ENCODE measurements at places on chromosomes 3 and 15.

DNA sequence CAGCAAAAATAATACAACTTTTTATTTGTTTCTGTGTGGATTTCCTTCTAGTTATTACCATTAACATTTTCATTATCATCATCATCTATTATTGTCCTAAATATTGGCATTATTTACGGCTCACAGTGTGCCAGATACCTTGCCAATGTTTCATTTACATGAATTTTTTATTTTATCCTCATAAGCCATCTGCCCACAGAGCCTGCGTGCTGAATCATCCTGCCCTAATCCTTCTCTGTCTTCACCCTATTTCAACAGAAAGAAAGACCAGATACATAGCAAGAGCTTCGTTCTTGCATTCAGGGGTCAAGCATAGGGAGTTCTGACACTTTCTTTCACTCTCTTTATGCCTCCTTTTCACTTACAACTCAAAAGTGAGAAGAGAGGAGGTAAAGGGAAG is 82.0 kb downstream of the KCNMB2 start:
- no peak for DNase-seq

- DNase-seq: no peak
Measured at GRCh38 chr15:79724312-79724711, 172.5 kb downstream of the MTHFS start.

GRCh38 chr3:101065962-101066361 is 72.7 kb upstream of the ABI3BP start:
- DNase-seq: no peak

DNA sequence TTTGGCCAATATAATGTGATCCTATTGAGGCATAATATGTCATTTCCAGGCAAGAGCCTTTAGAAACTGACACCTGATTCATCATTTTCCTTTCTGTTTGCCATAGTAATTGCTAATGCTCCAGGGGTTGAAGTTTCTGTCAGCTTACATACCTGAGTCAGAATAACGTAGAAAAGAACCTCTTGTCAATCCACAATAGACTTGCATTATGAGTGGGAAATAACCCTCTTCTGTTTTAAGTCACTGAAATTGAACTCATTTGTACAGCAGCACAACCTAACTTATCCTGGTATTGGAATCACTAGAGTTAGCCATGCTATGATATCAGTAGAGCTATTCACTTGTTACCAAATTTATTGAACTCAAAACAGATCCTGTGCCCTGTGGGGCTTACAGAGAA is 101.7 kb upstream of the TP63 start:
- no peak for DNase-seq

DNA sequence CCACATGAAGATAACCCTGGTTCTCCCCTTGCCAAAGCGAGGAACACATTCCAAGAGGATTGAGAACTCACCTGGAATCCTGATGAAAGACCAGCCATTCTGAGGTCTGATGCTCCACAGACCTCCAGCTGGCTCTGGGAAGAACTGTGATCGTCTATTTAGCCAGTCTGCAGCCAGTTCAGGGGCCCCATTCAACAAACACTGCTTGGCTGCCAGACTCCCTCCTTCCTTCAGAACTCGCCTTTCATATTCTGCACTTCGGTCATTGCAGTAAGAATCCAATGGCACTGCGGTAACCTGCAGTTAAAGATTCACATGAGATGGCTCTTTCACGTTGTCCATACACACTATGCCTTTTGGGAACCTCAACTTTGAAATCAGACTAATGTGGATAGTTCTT is 67.6 kb downstream of the CHAC1 start:
- DNase-seq: no peak

- DNase-seq: no peak
Measured at GRCh38 chr3:173690542-173691180, 293.1 kb downstream of the NLGN1 start.

DNA sequence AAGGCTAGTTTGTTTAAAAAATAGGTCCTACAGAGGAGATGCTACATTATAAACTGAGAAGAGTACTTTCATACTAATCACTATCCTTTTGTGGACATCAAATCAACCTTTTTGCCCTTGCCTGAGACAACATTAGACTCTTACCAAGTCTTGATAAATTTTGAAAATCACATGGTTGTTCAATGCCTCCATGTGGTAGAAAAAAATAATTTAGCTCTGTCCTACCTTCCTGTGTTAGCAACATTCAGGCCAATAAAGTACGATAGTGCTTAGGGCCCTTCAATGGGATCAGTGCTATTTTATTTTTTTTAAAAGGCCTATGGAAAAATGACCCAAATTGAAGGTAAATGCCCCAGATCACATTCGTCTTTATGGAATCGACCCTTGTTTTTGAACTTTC is 5.0 kb upstream of the UBE2E1 start:
- no peak for DNase-seq

DNA sequence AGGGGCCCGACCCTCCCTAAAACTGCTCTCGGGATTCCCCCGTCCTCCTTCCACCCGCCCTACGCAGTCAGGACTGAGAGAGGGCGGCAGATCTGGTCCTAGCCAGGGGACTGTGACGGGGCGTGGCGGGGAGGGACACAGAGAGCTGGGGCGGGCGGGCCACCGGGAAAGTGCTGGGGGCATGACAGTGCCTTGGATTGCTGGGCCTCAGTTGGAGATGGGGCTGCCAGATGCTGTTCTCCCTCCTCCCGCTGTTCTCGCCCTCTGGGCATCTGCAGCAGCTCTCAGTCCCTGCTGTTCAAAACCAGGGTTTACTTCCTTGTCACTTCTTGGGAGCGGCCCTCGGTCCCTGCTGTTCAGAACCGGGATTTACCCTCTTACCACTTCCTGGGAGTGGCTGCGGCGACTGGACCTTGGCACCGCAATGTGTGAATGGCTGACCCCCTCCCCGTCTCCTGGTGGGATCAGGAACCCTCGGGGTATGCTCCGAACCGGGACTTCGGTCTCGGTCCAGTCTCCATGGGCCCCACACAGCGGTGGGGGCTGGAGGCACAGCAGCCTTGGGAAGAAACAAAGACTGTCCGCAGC is 1.8 kb upstream of the RPP25 start:
- no peak for DNase-seq

GRCh38 chr3:47622671-47623461 is 44.2 kb upstream of the CSPG5 start:
- no peak for DNase-seq

GRCh38 chr15:39321977-39322376 is 258.9 kb upstream of the THBS1 start:
- DNase-seq: no peak

DNA sequence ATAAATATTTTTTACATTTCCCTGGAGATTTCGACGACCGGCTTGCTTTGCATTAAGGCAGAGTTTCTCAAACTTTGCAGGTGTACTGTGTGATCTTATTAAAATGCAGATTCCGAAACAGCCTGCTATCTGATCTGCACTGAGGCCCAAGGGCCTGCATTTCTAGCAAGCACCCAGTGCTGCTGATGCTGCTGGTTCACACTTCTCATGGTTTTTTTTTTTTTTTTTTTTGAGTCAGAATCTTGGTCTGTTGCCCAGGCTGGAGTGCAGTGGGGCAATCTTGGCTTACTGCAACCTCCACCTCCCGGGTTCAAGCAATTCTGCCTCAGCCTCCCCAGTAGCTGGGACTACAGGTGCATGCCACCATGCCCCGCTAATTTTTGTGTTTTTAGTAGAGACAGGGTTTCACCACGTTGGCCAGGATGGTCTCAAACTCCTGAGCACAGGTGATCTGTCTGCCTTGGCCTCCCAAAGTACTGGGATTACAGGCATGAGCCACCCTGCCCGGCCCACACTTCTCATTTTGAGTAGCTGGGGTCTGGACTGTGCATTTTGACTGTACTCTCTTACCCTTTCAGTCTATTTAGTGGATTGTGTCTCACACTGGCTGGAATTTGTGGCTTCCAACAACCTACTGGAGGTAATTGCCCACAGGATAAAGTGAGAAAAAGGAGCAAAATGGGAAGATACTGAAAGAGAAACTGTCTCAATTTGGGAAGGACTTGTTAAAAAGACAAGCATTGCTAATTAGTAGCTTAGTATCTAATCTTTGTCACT is 94.1 kb downstream of the ITPR1 start:
- DNase-seq: no peak

DNA sequence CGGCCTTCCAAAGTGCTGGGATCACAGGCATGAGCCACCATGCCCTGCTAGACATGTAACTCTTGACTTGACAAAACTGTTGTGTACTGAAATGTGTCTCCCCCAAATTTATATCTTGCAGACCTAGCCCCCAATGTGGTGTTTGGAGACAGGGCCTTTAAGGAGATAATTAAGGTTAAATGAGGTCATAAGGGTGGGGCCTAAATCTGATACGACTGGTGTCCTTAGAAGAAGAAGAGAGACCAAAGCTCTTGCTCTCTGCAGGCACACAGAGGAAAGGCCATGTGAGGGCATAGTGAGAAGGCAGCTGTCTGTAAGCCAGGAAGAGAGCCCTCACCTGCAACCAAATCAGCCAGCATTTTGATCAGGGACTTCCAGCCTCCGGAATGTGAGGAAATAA is 361.3 kb downstream of the SV2B start:
- no peak for DNase-seq

DNA sequence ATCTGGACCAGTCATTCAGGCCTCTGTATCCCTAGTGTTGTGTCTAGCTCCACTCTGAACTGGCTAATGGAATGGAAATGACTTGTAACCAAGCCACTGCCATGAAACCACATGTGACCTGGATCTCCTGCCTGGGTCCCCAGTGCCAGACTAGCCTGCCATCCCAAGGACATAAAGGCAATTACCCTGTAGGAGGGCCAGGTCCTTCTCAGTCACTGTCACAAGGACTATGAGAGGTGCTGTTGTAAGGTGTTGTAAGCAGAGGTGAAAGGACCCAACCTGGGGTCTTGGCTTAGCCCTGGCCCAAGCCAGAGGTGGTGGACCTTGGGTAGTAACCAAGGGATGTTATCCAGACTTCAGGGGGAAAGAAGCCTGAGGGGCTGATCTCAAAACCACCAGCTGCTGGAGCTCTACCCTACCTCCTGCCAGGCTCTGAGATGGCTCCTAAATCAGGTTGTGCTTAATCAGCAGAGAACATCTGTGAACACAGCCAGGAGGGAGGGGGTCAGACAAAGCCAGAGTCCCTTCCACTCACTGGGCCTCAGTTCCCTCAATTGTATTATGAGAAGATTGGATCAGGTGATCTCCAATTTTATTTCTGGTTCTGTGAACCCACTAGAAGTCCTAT is 15.7 kb upstream of the KLHL24 start:
- DNase-seq: no peak

DNA sequence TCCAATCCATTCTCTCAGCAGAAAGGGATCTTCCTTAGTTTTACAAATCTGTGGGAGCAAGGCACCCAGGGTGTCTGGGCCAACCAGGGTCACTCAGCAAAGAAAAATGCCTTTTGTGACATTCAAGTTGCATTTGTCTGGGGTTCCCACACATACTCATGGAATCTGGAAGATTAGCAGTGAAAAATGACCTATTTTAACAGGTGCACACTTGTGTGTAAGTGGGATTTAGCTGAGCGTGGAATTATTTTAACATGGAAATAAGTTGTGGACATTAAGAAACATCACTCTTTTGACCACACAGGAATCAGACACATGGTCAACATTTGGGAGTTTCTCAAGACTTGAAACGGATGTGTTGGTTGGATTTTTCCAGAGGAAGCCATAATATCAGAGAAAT is 234.9 kb downstream of the OPA1 start:
- DNase-seq: no peak

DNA sequence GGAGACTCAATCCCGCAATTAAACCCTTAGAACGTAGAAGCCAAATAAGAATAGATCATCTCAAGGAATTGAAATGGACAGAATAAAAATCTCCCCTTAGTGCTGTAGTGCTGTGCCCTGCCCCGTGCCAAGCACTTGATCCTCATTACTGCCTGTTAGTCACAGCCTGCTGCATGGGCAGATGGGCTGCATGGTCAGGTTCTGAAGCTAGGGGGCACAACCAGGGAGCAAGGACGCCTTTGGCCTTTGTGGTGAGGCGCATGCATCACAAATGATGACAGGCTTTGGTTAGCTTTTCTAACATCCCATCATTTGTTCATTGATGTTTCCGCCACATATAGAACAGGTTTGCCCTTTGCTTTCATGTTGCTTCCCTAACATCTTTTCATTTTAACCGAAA is 336.3 kb upstream of the ADAMTS9 start:
- DNase-seq: no peak

DNA sequence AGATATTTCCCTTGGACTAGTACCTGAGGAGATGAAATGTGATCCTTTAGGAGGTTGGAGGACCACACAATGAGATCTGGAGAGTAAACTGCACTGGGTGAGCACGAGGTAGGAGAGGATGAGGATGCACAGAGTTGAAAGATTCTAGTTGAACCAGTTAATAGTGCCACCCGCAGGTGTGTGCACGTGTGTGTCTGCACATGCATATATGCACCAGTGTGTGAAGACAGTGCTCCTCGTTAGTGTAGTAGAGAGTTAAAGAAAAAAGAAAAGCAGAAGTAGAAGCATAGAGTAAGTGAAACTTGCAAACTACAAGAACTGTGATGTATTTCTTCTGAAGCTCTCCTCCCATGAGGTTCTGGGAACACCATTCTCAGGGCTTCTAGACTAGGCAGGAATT is 8.4 kb downstream of the MED12L start:
- no peak for DNase-seq

GRCh38 chr3:13500133-13500885 is 20.2 kb downstream of the HDAC11 start:
- DNase-seq: no peak

- no peak for DNase-seq
Measured at GRCh38 chr3:128078322-128078721, 26.1 kb downstream of the SEC61A1 start.

Data from T1000 (cell line).